Fibroblast of lung (primary cell): ENCODE measurements at places on chromosomes 2 and 18. TPM values are rescaled to one million over a fixed set of nuclear protein-coding genes. Genes with fewer than 3 reads are reported as not detected.
A peak's percentile ranks its signal among the peaks of the same experiment; 100 is the strongest.

ALLC gene
- not detected in 2 replicates for total RNA-seq

CDH2 gene
- total RNA-seq, result 2.0 and 8.7 TPM in 2 replicates

DNA sequence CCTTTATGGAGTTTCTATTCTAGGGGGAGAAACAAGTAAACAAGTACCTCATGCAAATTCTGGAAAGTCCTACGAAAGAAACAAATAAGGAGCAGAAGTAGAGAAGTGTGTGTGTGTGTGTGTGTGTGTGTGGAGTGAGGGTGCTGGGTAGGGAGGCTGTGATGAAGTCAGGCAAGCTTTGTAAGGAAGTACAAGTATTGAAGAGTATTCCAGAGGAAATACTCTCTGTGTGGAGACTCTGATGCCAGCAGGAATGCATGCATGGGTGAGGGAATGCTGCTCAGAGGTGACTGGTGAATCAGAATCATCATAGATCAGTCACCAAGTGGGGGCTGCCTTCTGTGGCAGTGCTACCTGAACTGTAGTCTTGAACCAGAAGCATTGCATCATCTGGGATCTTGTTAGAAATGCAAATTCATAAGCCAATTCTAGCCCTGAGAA lies 34.5 kb downstream of the SLC4A3 start:
- no peak for DNase-seq
- H3K4me1 ChIP-seq, result no peaks in the 10 kb centered on the region
- H3K4me3 ChIP-seq, result no peak overlapping the region
- H3K27ac ChIP-seq, result no peak overlapping the region
- peaks cover 2% of the 10 kb centered on the region for H3K27me3 ChIP-seq

DNA sequence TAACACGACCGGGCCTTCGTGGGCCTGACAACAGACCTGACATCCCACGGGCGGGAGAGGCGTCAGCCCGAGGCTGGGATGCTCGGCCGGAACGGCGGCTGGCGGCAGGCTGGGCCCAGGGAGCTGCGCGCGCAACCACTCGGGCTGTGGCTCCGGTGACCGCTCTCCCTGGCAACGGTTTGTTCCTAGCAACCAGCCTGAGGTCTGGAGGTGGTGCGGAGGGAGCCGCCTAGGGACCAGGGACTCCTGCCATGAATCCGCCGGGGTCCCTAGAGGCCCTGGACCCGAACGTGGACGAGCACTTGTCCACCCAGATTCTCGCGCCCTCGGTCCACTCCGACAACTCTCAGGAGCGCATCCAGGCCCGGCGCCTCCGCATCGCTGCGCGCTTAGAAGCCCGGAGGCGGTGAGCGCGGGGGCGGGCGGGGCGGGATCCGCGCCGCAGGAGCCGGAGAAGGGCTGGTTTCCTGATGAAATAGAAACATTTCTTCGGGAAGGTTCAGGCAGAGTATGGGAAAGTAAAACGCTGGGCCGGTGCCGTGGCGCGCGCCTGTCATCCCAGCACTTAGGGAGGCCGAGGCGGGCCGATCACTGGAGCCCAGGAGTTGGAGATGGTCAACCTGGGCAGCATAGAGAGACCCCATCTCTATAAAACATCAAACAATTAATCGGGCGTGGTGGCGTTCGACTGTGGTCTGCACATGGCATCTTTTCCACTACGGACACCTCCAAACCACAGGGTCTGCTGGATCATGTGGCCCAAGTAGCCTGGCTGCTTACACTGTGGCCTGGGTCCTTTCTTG lies at the start of gene DRC1:
TSS of gene DRC1 (plus strand) at position 182 of the 803 bp plus-strand sequence. CDS start at position 252, 70 bp downstream.
- DNase-seq, result peak; percentile 67
- no peaks in the 10 kb centered on the region for H3K4me1 ChIP-seq
- H3K36me3 ChIP-seq, result no peaks in the 10 kb centered on the region
- peak within 1 kb of the TSS; percentile 50 for H3K4me3 ChIP-seq

DNA sequence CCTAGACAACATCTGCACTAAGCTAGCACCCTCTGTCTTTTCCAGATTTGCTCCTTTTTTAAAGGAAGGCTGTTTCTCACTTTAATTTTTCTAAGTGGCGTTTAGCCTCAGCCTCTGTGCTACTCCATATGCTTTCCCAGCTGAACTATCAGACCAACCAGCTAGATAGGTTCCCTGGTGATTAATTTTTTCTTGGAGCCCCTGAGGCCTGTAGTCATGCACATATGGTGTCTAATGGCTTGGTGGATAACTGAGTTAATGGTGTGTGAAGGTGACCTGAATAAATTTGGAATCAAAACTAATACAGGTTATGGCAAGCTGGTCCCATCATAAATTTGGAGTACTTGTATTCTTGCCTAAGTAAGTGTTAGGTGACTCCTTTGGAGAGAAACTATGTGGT lies 135.5 kb downstream of the MGAT5 start:
- no peak overlapping the region for H3K27ac ChIP-seq
- H3K4me3 ChIP-seq, result no peak overlapping the region
- no peaks in the 10 kb centered on the region for H3K27me3 ChIP-seq
- no peak for DNase-seq
- no peaks in the 10 kb centered on the region for H3K36me3 ChIP-seq
- H3K4me1 ChIP-seq, result no peaks in the 10 kb centered on the region

DNA sequence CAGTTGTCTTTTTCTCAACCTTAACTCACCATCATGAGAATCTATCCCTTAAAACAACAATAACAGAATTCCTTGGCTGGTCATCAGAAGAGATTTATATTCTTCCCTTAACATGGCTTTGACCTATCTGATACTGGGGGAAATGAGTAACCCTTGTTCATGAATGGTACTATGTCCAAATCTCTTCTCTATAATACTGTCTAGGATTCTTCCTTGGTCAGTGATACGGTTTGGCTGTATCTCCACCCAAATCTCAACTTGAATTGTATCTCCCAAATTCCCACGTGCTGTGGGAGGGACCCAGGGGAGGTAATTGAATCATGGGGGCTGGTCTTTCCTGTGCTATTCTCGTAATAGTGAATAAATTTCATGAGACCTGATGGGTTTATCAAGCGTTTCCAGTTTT lies 282.0 kb upstream of the SIX2 start:
- H3K4me3 ChIP-seq, result no peak overlapping the region
- DNase-seq, result peak; percentile 21
- H3K27me3 ChIP-seq, result peaks cover 9% of the 10 kb centered on the region
- H3K4me1 ChIP-seq, result no peaks in the 10 kb centered on the region
- H3K36me3 ChIP-seq, result no peaks in the 10 kb centered on the region

- H3K36me3 ChIP-seq, result peaks cover 2% of the 10 kb centered on the region
- H3K4me1 ChIP-seq, result peaks cover 4% of the 10 kb centered on the region
- DNase-seq, result peak; percentile 73
Observed at GRCh38 chr2:48356701-48357325, 173.1 kb upstream of the STON1 start.

DNA sequence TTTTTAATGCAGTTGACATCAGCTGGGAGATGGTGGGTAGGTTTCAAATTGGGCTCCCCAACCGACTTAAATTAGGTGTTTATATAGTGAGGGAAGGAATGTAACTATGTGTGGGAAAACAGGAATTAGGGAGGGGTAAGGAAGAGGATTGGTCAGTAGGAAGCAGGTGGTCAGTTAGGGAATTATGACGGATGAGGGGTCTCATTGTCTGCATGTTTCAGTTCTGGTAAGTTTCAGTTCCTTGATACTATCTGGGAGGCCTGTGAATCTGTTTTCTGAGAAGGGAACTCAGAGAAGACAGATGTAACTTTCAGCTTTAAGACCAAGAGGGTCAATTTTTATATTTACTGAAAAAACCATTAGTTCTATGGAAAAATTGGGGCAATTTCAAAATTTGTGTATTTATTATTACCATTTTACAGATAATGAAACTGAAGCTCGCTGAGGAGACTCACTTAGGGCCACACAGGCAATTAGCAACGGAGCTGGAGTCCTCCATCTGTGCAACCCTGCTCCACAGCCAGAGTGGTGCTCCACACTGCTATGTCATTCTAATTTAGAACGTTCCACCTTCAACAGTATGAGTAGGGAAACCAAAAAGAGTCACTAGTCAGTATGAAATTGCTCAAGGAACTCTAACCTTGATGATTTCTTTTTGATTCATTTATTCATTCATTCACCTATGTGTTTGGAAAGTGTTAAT lies 36.0 kb upstream of the CCDC195 start:
- no peaks in the 10 kb centered on the region for H3K27me3 ChIP-seq
- no peaks in the 10 kb centered on the region for H3K4me1 ChIP-seq
- H3K36me3 ChIP-seq, result no peaks in the 10 kb centered on the region
- DNase-seq, result no peak
- H3K4me3 ChIP-seq, result no peak overlapping the region

DNA sequence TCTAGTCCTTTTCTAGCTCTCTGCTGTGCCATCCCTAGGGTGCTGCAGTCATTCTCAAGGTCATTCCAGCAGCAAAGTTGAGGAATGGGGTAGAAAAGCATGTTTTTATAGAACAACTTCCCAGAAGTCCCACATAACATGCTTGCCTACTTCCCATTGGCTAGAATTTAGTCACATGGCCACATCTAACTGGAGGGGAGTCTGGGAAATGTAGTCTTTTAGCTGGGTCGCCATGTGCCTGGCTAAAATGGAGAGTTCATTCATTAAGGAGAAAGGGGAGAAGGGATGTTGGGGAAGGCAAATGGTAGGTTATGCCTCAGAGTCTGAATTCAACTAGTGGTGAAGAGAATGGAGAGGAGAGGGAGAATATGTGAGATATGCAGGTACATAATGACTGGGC lies 85.7 kb downstream of the SLC4A3 start:
- H3K4me3 ChIP-seq, result no peak overlapping the region

DNA sequence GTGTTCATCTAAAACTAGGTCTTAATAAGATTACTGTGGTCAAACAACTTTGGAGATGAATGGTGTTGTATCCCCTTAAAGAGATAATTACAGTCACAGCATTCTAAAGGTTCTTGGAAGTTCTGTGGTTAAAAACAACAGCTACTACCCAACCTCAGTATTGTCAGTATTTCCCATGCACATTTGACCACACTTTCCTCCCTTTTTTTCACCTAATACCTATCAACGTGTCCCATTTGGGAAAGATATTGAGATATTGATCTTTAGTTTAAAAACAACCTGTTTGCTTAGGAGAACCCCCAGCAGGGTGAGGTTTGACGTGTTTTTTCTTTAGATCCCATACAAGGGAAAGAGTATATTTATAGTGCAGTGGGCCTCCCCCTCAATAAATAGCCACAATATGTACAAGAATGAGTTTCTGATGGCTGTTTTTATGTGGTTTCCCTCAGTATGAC lies 65.6 kb downstream of the WDR7 start:
- no peaks in the 10 kb centered on the region for H3K27me3 ChIP-seq
- no peak for DNase-seq
- H3K4me1 ChIP-seq, result peaks cover 2% of the 10 kb centered on the region
- H3K4me3 ChIP-seq, result no peak overlapping the region

- peak overlapping the region; percentile 67 for H3K27ac ChIP-seq
- no peaks in the 10 kb centered on the region for H3K36me3 ChIP-seq
- H3K4me1 ChIP-seq, result peaks cover 27% of the 10 kb centered on the region
- no peak overlapping the region for H3K4me3 ChIP-seq
Observed at GRCh38 chr2:168210216-168210894, 37.0 kb downstream of the STK39 start.
